Cardiac fibroblast (primary cell): ENCODE measurements at places on chromosomes 5 and 9.

DNA sequence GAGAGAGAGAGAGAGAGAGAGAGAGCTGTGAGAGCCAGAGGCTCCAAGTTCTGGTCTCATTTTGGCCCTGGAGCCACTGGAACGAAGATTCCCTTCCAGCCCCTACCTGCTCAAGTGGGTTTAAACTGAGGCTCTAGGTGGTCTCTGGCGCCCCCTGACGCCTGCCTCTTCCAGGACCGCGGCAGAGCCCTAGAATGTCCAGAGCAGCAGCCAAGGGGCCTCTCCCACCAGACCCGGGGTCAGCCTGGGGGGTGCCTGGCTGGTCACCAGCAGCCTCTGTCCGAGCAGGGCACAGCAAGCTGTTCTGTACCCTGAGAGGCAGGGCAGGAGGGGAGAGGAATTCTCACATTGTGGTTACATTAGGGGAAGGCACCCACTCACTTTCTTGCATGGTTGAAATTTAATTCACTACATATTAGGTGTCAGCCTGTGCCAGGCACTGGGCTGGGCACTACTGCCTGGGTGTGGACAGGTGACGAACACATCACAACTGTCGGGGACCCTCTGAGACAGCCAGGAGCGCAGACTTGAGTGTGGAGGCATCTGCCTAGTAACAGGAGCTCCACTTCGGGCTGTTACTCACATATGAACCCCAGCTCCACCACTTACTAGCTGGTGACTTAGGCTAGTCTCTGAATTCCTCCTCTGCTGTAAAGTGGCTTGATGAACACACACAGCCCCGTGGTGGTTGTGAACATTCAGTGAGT is 44.5 kb downstream of the AMBP start:
- DNase-seq, result peak; percentile 39

DNA sequence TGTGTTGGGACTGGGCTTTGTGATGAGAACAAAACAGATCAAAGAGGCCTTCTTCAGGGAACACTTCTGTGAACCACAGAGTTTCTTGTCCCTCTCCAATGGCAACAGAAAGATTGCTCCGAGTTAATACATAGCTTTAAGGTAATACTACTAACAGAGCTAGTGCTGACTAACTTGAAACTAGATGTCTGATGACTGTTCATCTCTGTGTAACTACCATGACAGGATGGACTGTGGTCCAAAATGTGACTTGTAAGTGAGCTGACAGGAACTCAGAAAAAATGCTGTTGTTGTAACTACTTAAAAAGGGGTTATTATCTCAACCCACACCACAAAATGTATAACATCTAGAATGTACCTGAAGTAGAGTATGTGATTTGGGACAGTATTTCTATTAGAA is 630.2 kb upstream of the DMAC1 start:
- DNase-seq, result no peak

GRCh38 chr9:14349447-14350348 is 35.8 kb upstream of the NFIB start:
- DNase-seq, result peak; percentile 30

DNA sequence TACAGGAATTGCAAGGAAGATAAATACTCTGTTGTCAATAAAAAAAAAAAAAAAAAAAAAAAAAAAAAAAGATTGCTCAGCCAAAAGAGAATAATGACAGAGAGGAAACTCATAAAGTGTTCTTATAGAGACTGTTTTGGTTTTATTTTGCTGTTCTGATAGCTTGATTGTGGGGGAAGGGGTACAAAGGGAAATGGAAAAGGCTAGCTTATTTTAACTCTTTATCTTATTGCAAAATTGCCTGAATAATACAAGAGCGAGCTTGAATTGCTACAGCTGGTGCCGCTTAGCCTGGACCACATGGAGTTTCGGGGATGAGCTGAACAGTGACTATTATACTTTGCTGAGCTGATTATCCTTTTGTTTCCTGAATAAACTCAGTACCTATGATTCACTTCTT is 31.0 kb upstream of the SHISAL2B start:
- peak; percentile 8 for DNase-seq

- no peak for DNase-seq
These were observed 3.6 kb upstream of the CPEB4 start for GRCh38 chr5:173884402-173885053.

DNA sequence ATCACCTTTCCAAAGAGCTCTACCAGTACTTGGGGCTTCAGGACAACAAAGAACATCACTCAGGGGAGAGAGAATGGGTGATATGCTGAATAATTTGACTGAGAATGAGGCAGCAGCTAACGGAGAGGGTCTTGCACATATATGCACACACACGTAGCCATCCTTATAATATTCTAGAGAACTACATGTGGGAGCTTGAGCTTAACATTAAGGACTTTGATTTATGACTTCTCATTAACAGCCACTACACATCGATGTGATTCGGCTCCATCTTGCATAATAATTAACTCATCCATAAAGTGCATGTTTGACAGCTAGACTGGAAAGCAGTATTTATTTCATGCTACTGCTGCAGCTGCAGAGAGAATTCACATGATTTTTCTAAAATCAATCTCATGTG is 163.4 kb downstream of the RAB3C start:
- DNase-seq, result no peak

DNA sequence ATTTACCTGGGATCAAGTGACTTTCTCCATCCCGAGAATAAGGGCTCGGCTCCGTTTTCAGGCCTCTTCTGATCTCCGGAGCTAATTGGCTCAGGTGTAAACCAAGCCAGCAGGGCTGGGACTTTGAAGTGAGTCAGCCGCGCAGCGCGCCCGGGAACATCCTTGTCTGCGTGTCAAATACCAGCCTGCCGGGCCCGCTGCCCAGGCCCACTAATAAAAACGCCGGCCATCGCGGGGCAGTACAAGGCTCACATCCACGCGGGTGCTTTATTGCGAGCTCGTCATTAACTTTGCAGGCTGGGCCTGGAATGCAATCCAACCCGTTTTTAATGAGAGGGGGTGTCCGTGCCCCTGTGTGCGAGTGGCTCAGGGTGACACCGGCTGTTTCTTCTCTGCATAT is 416.8 kb downstream of the IRX2 start:
- no peak for DNase-seq

- DNase-seq, result no peak
These were observed 2.9 kb downstream of the MYORG start for GRCh38 chr9:34373749-34374148.

DNA sequence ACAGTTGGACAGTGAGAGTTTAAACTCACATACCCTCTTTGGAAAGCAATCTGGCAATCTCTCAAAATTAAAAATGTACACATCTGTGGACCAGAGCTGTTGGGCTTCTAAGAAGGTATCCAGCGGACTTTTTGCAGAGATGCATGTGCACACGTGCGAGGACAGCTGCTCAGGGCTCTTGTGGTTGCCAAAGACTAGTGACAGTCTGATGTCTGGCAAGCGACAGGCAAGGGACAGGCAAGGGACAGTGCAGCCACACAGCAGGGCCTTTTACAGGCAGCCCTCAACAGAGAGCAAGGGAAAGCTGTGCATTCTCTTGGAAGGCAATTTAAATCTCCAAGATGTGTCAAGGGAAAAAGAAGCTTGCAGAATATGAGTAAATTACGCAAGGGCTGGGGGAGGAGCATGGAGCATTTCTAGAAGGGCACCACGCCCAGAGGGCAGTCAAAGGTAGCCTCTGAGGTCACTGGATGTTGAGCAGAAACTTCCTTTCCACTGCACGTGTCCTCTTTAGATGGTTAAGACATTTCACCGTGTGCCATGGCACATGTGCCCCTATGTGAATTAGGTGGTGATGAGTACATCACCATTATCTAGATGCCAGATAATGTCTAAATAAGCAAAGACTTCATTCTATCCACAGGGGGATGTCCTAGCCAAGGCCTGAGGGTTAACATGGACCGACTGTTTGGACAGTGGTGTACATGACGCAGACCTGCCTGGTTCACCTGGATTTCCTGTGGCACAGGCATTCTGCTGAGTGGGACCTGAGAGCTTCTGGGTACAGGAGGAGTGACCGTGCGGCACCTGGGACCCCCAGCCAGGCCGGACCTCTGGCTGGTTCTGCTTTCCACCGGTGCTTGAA is 9.1 kb downstream of the GFPT2 start:
- DNase-seq, result peak; percentile 83

DNA sequence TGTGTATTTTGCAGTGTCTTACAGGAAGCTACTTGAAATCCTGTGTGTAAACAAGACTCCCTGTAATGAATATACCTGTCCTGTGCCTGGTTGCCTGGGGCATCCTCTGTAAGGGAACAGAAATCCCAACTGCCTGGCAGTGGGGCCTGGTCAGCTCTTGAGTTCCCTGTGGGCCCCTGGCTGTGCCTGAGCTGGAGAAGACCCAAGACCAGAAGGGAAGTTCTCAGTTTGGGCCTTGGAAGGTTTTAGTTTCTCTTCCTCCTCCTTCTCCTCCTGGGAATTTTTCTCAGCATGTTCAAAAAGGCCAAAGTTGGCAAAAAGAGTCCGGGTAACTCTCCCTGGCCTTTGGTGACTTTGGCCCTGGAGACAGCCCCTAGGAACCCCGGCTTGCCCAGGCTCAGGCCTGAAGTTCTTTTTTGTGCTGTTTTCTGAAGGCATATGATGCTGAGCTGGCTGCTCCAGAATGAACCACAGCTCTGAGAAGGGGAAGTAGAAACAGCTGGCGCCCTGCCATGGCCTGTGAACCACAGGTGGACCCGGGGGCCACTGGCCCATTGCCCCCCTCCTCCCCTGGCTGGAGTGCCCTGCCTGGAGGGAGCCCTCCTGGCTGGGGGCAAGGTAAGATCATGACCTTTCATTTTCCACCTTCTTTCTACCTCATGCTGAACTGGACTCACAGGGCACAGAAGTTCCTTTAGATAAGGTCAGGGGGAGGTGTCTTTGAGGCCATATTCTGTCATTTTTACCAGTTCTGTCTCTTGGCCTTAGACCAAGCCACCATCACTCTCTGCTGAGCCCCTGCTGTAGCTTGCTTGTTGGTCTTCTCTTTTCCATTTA is 5.8 kb downstream of the TMEM268 start:
- no peak for DNase-seq

GRCh38 chr5:92687821-92688722 is 892.9 kb downstream of the NR2F1-AS1 start:
- DNase-seq, result peak; percentile 73

DNA sequence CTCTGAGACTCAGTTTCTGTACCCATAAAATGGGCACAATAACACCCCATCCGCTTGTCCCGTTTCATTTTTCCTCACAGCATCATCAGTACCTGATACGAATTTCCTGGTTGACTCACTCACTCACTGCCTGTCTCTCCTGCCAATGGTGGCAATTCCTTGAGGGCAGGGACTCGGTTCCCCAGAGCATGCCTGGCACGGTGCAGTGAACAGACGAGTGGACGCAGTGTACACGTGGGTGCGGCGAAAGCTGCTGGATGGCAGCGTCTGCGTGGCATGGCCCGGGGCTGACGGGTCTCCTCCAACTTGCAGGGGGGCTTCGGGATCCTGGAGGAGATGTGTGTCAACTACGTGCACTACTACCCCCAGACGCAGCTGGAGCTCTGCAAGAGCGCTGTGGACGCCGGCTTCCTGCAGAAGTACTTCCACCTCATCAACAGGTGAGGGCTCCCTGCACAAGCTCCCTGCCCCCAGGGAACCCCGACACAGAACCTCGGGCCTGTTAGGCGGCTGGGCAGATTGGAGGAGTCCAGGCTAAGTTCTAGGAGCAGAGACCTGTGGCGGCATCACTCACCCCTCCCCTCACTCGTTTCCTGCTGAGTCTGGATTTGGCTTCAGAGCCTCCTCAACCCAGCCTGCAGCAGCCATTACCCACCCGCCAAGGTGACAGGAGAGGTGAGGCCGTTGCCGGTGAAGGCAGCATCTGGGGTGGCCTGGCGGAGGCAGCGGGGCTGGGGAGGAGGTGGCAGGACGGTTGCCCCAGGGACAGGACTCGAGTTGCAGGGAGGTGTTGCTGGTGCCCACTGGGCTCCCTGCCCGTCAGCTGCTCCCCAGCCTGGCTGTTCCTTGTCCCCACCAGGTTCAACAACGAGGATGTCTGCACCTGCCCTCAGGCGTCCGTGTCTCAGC is 20.3 kb downstream of the DBH start:
- no peak for DNase-seq
